Osteoblast (primary cell): ENCODE measurements at places on chromosomes 4 and X. TPM values are rescaled to one million over a fixed set of nuclear protein-coding genes. Genes with fewer than 3 reads are reported as not detected.

The DCUN1D4 gene
- 58.6 and 60.4 TPM in 2 replicates for total RNA-seq

The CT47B1 gene
- total RNA-seq: not detected in 2 replicates

The GLRA3 gene
- total RNA-seq: not detected in 2 replicates

The CCDC149 gene
- total RNA-seq: 12.3 and 14.7 TPM in 2 replicates

The ATG4A gene
- 6.9 and 9.1 TPM in 2 replicates for total RNA-seq

The NKX3-2 gene
- total RNA-seq: 0.72 and 1.2 TPM in 2 replicates

The ANXA10 gene
- total RNA-seq: 1.1 and 1.2 TPM in 2 replicates

The MUC7 gene
- total RNA-seq: not detected in 2 replicates

The FGFBP1 gene
- total RNA-seq: not detected in 2 replicates

The ARHGAP4 gene
- 0.88 and 1.4 TPM in 2 replicates for total RNA-seq

The DYNLT3 gene
- total RNA-seq: 56.6 and 58.6 TPM in 2 replicates

The ITIH6 gene
- not detected in 2 replicates for total RNA-seq

The CCDC158 gene
- 0.36 and 0.59 TPM in 2 replicates for total RNA-seq

The HEPH gene
- 63.0 and 64.5 TPM in 2 replicates for total RNA-seq

The DLG3 gene
- total RNA-seq: 7.7 and 8.0 TPM in 2 replicates

The WNK3 gene
- total RNA-seq: 0.88 and 1.1 TPM in 2 replicates

The BMP3 gene
- total RNA-seq: not detected in 2 replicates

The GPR50 gene
- total RNA-seq: not detected in 2 replicates

The LINC00632 gene
- total RNA-seq: 9.4 and 10.1 TPM in 2 replicates

The TLL1 gene
- 0.29 and 0.36 TPM in 2 replicates for total RNA-seq

The PCYT1B gene
- total RNA-seq: 0.59 and 1.1 TPM in 2 replicates

The NAAA gene
- 25.6 and 27.9 TPM in 2 replicates for total RNA-seq

The CTAG2 gene
- 0.88 and 13.8 TPM in 2 replicates for total RNA-seq

The MAGEC2 gene
- not detected in 2 replicates for total RNA-seq

The TMSB15A gene
- total RNA-seq: 0.29 TPM in 1 of 2 replicates, not detected in the other

The OTUD6A gene
- not detected in 2 replicates for total RNA-seq

The TCEAL3 gene
- 12.7 and 13.0 TPM in 2 replicates for total RNA-seq

The SPANXC gene
- not detected in 2 replicates for total RNA-seq

The BEND2 gene
- not detected in 2 replicates for total RNA-seq

The PPP1R2C gene
- not detected in 2 replicates for total RNA-seq

The SLC25A6 gene
- total RNA-seq: 182 and 203 TPM in 2 replicates

The MXRA5 gene
- 20.9 and 27.9 TPM in 2 replicates for total RNA-seq

The PARM1 gene
- total RNA-seq: under 0.01 TPM in 1 of 2 replicates, not detected in the other

The ARMCX1 gene
- total RNA-seq: 67.7 and 70.1 TPM in 2 replicates

The NR0B1 gene
- 0.59 TPM in 1 of 2 replicates, not detected in the other for total RNA-seq

The GLRA2 gene
- not detected in 2 replicates for total RNA-seq

The ITGB1BP2 gene
- 1.1 and 1.5 TPM in 2 replicates for total RNA-seq

The ARX gene
- total RNA-seq: not detected in 2 replicates

The ZDHHC9 gene
- total RNA-seq: 28.2 and 33.0 TPM in 2 replicates

The CFAP299 gene
- 1.5 and 2.5 TPM in 2 replicates for total RNA-seq

The FGF13 gene
- 0.36 TPM in 1 of 2 replicates, not detected in the other for total RNA-seq

The PNMA5 gene
- total RNA-seq: not detected in 2 replicates

The IL1RAPL1 gene
- total RNA-seq: under 0.01 and 0.29 TPM in 2 replicates

The PRRG3 gene
- total RNA-seq: under 0.01 TPM in 1 of 2 replicates, not detected in the other

The SOWAHB gene
- under 0.01 TPM in 2 replicates for total RNA-seq
